ENCODE measurements at places on chromosomes 1 and 21. TPM values are rescaled to one million over a fixed set of nuclear protein-coding genes. Genes with fewer than 3 reads are reported as not detected.

DNA sequence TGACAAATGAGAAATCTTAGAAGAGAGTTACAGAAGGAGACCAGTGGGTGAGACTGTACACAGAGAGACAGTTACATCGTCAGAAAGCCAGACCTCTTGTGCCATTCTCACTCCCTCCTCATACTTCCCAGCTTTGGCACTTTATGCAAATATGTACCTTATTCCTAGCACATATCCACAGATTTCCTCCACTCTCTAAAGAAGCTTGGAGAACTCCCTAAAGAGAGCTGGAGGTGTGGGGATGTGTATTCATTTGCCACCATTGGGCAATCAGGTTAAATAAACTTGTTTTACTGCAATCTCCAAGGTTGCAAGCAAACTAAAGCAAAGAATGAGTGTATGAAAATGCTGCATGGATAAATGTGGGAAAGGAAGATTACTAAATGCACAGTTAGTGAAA, 380.9 kb upstream of the PRMT6 start:
- DNase-seq: no peak

- no peak for DNase-seq
These were observed 111.1 kb downstream of the CASZ1 start for GRCh38 chr1:10685196-10685807.

DNA sequence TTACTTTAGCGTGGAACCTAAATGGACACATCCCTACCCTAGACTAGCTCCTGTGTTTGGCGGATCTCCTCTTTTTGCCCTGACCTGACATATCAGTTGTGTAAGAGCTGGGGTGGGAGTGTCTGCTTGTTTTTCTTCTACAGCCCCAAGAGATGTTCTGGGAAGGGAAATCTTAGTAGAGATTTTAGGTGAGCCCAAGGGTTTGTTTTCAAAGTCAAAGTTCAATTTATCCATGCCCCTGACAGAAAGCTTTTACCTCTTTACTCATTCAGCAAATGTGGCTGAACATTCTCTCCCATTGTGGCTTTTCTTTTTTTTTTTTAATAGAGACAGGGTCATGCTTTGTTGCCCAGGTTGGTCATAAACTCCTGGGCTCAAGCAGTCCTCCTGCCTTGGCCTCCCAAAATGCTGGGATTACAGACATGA, 7.3 kb upstream of the TARS2 start:
- DNase-seq: no peak

DNA sequence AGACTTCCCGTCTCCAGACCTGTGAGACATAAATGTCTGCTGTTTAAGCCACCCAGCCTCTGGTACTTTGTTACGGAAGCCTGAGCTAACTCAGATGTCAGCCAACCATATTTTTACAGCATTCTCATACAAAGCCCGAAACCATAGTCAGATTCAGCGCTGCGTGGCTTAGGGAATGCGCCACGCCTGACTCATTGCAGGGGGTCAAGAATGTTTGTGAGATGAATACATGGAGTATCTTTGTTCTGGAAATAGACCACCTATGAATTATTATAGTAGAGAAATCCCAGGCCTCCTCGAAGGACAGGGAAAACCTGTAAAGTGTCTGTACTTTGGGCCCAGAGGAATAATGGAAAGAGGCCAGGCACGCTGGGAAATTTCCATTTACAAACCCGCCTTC, 434.8 kb downstream of the CAMTA1 start:
- DNase-seq: peak; percentile 77

DNA sequence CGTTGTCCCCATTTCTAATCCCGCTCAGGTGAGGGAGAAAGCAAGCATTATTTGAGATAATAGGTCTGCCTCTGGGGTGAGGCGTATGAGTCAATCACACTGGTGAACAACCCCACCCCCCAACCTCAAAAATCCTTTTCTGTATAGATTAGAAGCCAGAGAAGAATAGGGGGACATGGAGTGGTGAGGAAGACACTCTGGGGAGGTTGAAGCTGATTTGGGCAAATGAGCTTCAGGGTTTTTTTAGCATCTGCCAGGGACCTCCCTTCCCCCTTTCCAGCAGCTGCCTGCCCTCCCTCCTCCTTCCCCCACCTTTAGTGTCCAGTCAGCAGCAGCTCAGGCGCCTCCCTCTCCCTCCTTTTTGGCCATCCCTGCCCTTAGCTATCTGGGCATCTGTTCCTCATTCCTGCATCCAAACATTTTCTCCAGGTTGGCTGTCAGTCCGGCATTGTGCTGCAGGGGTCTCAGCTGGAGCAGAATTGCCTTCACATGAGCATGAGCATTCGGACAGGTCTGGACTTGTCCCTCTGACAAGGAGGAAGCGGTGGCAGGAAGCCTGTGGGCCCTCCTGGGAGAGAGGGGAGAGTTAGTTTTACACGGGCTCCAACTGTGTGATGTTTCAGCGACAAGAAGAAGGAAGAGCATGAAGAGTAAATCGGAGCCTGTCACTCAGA, 30.8 kb upstream of the PTGFRN start:
- DNase-seq: peak; percentile 17

Gene MAPKAPK2
- 56.5 TPM for total RNA-seq

- DNase-seq: no peak
These were observed 78.2 kb downstream of the NAV1 start for GRCh38 chr1:201617157-201617556.

GRCh38 chr1:8555582-8555981, 237.7 kb downstream of the SLC45A1 start:
- DNase-seq: no peak

Gene ZDHHC18
- 12.5 TPM for total RNA-seq

Gene DEGS1
- 123 TPM for total RNA-seq

Gene METTL18
- 3.4 TPM for total RNA-seq

GRCh38 chr1:26419494-26419893, 8.9 kb downstream of the LIN28A start:
- DNase-seq: no peak

Gene CELA3B
- not detected for total RNA-seq

Gene MYOC
- total RNA-seq: not detected

DNA sequence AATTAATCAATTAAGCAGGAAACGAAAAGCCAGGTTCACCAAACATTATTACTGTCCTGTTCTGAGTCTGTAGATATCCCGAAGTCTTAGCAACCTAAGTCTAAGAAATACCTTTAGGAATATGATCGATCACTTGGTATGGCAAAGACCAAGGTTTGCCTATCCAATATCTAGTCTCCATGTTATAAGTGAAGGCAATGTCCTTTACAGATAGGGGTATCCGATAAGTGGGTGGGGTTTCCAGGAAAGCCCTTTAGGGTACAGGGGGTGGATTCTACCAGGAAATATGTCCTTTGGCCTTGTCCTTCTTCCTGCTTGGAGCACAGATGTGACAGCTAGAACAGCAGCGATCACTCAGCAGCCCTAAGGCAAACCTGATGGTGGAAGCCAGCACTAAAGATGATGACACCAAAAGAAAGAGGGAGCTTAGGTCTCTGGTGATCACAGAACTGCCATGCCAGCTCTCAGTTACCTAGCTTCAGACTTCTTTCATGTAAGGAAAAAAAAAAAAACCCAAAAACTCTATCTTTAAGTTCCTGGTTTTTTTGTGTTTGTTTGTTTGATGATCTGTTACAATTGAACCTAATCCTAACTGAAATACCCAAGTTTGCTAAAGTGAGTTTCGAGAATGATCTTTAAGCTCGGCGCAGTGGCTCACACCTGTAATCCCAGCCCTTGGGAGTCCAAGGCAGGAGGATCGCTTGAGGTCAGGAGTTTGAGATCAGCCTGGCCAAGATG, 40.8 kb downstream of the DSTYK start:
- DNase-seq: no peak

Gene CA14
- total RNA-seq: not detected

GRCh38 chr1:72280711-72281110, 1.6 kb downstream of the NEGR1 start:
- no peak for DNase-seq

DNA sequence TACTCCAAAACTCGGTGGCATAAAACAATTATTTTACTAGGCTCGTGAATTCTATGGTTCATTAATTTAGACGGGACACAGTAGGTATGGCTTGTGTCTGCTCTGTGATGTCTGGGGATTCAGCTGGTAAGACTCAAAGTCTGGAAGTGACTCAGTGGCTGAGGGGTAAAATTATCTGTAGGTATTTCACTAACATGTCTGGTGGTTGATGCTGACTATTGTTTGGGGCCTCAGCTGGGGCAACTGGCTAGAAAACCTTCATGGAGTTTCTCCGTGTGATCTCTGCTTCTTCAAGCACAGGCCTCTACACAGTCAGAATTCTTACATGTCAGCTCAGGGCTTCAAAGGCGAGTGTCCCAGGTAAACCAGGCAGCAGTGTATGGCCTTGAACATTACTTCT, 41.2 kb upstream of the KLF17 start:
- DNase-seq: peak; percentile 49

Gene ITSN1
- 56.4 TPM for total RNA-seq

Gene TSPAN1
- total RNA-seq: 0.18 TPM

Gene LRRC7
- total RNA-seq: under 0.01 TPM

DNA sequence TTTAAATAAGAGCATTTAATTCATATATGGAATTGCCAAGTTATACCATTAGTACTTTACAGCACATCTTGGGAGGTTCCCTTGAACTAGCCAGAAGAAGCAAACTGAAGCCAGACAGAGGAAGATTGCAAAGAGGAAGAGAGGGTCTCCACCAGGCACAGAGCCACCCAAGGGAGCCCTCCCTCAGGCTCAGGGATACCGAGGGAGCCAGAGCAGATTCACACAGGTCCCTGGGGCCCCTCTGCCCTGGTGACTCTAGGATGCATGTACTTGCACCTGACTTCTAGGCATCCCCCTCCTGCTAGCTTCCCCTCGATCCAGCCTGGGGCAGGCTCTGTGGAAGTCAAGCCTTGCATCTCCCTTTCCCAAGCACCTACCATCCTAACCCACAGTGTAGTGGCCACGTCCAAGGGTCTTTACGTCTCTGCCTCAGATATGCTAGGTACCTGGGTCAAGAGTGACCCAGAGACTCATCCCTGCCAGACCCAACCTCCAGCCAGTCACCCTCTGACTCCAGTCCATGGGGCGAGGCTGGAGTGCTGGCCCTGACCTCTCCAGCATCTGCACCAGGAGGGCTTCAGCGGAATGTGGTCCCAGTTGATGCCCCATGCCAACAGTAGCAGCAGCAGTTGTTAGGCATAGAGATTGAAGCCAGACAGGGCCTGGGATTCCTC, 6.4 kb downstream of the IFNAR2 start:
- no peak for DNase-seq

Gene PTPN22
- total RNA-seq: 0.28 TPM

DNA sequence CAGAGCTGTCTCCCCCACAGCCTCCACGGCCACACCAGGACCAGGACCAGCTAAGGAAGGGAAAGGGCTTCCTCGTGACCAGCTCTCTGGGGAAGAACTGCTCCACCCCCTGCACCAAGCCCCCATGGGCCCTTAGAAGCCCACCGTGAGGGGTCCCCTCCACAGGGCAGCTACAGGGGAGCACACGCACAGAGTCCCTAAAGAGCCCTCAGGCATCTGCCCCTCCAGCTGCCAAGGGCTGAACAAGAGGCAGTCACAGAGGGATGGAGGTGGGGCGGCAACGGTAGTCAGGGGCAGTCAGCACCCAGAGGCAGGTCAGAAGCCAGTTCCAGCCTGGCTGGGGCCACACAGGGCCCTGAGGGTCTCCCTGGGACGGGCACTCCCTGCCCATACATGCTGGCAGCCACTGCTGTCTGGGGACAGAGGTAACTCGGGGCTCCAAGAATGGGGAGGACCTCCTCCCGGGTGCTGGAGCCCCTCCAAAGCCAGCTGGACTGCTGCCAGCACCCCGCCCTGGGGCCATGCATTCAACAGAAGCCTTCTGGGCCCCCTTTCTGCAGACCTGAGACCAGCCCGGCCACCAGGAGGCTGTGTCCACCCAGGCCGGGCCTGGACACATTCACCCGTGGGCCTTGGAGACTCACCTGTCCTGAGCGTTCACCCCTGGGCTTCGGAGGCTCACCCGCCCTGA, 18.7 kb downstream of the SLC19A1 start:
- no peak for DNase-seq
